ENCODE measurements at places on chromosomes 5 and 9. TPM values are rescaled to one million over a fixed set of nuclear protein-coding genes. Genes with fewer than 3 reads are reported as not detected.
A peak's percentile ranks its signal among the peaks of the same experiment; 100 is the strongest.

The GRM6 gene
- not detected for total RNA-seq

The BARX1 gene
- total RNA-seq: not detected

The OTULINL gene
- total RNA-seq: 1.0 TPM

The SLC6A18 gene
- not detected for total RNA-seq

The VCAN gene
- 175 TPM for total RNA-seq

The TBC1D2 gene
- 21.4 TPM for total RNA-seq

The SNX30 gene
- total RNA-seq: 22.5 TPM

The GARIN3 gene
- total RNA-seq: not detected

The HMMR gene
- total RNA-seq: 7.1 TPM

The PCA3 gene
- total RNA-seq: not detected

The ETF1 gene
- 149 TPM for total RNA-seq

DNA sequence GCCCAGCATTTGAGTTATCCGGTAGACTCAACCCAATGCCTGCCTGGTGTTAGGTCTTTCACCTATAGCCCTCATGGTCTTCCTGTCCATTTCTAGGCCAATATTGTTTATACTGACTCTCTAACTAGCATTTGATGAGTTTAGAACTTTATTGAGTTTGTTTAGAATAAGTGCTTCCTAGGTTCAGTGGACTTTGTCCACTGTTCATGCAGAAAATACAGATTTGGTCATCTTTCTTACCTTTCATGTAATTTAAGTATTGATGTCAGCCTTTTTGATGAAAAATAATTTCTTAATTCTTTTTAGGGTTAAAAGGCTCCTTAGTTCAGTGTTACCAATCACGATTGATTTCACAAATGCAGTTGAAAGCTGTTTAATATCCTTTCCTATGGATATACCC, 22.0 kb downstream of the CYSTM1 start:
- no peak for DNase-seq

- DNase-seq: no peak
Measured at GRCh38 chr5:169707686-169708085, 70.6 kb downstream of the DOCK2 start.

GRCh38 chr9:114854736-114855355, 49.0 kb upstream of the TNFSF15 start:
- no peak for DNase-seq

- no peak for DNase-seq
Measured at GRCh38 chr9:123062351-123063176, 29.1 kb downstream of the GPR21 start.

DNA sequence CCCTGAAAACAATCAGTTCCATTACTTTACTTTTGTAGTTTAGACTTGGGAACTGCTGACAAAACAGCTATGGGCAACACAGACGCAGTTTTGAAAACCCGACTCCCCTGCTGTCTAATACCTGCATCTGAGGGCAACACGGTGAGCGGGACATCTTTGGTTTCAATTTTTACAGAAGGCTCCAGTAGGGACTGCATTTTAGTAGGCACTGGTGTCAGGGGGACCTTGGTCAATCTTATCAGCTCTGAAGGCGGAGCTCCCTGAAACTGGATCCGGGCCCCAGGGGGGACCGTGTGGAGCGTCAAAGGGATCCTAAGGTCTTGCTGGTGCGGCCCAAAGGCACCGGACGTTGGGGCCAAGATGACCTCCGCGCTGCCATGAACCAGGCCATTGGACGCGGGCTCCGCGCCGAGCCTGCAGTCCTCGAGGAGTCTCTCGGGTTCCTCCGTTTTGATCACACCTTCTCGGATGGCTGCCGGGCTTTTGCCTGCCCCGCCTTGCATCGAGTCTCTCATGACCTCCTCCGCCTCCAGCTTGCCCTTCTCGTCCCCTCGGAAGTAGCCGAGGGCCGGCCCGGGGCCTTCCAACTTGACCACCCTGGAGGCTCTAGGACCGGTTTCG, 1.1 kb downstream of the SOX30 start:
- no peak for DNase-seq

GRCh38 chr5:168843277-168844015, 264.3 kb upstream of the PANK3 start:
- DNase-seq: no peak

GRCh38 chr9:91029650-91030361, 228.2 kb downstream of the SYK start:
- no peak for DNase-seq

- no peak for DNase-seq
Measured at GRCh38 chr5:178774866-178775539, 44.5 kb upstream of the ZNF354A start.

DNA sequence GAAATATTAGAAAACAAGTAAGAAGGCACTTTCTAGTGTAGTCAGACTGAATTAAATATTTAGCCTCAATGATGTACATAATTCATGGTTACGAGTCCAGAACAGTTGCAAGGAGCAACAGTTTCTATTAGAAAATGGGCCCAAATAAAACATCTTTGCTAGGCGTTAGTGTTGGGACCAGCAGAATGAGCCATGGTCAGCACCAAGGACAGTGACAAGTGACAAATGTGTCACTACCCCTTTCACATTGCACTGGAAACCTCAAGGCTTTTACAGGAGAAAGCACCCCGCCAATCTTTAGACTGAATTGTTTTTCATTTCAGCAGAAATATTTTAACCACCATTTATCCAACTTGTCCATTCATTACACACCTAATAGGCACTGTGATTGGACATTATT, 301.3 kb upstream of the ADCY2 start:
- no peak for DNase-seq

DNA sequence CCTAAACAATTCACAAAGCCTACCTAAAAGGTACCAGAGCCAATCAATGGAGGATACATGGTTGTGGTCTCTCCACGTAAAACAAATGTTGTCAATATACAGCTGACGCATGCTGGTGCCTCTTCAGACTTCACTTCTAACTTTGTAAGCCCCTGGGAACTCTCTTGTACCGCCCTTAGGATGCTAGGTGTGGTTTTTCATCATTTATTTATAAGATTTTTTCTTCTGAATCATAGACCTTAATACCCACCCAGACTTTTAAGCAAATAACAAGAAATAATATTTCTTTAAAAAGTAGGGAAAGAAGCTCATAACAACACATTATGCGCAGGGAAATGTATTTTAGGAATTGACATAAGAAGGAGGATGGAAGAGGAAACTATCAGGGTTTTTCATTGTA, 33.0 kb downstream of the SSBP2 start:
- DNase-seq: no peak

DNA sequence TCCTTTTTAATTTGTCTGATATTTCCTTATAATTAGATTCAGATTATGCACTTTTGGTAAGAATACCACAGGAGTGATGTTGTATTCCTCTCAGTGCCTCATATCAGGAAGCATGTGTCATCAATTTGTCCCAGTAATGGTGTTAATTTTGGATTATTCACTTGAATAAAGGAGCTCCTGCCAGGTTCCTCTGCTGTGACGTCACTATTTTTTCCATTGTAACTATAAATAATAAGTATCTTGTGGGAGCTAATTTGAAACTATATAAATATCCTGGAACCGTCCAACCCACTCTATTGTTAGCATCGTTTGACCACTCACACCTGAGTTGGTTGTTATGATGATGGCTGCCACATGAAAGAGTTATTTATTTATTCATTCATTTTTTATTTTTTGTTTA, 107.9 kb downstream of the INVS start:
- DNase-seq: no peak

GRCh38 chr9:98736226-98736625, 27.5 kb upstream of the GABBR2 start:
- no peak for DNase-seq

DNA sequence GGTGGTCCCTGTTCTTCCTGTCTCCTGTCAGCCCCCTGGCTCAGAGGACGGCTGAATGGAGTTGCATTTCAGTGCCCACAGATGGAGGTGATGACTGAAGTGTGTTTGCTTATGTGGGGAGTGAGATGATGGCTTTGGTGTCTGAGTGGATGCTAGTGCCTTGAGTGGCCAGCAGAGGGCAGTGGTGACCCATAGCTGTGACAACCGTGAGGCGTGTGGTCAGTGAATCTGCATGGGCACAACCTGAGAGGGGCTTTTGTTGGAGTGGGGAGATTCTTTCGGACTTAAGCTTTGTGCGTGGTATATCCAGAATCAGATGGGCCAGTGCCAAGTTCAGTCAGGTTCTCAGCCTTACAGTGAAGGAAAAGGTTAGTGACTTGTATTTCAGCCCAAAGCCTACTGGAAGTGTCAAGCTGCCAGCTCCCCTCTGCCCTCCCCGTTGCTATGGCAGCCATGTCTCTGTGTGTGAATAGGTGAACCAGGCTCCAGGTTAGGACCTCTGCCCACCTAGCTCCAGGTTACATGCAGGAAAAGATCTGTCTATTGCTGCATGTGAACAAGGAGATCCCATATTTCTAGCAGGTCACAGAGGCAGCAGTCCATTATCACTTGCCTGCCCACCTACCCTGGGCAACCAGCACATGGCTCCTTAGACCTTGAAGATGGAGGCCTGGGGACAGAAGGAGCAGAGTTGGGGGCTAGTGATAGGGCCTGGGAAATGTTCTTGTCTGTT, 14.7 kb upstream of the CXXC5 start:
- no peak for DNase-seq

DNA sequence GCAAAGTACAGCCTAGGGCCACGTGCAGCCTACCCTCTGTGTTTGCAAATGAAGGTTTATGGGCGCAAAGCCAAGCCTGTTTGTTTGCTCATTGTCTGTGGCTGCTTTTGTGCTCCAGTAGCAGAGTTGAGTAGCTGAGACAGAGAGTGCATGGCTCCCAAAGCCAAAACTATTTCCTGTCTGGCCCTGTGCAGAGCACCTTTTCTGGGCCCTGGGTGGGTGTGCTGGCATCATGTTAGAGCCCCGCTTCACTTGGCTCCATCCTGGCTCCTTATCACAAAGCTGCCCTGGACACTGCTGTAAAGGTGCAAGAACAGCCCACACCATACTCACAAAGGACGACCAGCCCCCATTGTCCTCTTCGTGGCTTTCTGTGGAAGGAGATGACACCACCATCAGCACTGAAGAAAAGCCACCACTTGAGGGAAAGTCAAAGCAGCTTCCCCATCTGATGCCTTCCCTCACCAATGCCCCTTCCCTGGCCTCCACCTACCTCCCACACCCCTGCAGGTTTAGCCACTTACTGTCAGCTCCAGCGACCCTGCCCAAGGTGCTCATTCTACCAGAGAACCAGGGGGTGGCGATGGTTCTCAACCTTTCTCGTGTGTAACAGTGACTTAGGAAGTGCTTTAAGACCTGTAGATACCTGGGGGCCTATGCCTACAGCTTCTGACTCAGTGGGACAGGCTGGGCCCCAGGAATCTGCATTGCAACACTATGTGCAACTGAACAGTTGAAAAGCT, 23.4 kb downstream of the LCP2 start:
- no peak for DNase-seq

- DNase-seq: no peak
Measured at GRCh38 chr9:734831-735511, 106.5 kb upstream of the DMRT1 start.

DNA sequence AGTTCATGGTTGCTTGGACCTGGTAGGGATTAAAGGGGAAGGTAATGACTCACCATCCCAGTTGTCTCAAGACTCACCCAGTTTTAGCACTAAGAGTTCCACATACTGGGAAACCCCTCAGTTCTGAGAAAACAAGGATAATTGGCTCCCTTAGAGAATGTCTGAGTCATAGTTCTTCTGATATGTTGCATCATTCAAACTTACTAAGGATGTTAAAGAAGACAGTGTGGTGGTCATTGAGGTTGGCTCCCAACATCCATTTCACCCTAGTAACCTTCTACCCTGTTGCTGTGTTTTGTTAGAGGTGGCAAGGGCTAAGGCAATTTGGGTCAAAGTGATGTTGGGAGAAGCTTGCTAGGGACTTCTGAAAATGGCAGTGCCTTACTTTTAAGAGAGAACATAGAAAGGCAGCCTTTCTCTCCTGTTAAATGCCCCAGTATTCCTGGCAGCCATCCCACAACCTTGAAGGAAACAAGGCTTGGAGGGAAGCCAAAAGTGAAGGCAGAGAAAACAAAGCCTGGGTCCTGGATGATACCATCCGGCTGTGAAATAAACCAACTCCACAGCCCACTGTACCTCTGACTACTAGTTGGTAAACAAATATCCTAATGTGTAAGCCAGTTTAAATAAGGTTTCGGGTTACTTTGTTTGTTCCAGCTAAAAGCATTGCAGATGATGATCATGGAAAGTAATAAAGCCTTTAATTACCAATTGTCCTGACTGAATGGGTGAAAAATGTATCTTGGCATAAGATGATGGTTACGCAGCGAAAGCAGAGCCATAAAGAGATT, 80.4 kb upstream of the ADAMTSL1 start:
- peak; percentile 99 for DNase-seq

DNA sequence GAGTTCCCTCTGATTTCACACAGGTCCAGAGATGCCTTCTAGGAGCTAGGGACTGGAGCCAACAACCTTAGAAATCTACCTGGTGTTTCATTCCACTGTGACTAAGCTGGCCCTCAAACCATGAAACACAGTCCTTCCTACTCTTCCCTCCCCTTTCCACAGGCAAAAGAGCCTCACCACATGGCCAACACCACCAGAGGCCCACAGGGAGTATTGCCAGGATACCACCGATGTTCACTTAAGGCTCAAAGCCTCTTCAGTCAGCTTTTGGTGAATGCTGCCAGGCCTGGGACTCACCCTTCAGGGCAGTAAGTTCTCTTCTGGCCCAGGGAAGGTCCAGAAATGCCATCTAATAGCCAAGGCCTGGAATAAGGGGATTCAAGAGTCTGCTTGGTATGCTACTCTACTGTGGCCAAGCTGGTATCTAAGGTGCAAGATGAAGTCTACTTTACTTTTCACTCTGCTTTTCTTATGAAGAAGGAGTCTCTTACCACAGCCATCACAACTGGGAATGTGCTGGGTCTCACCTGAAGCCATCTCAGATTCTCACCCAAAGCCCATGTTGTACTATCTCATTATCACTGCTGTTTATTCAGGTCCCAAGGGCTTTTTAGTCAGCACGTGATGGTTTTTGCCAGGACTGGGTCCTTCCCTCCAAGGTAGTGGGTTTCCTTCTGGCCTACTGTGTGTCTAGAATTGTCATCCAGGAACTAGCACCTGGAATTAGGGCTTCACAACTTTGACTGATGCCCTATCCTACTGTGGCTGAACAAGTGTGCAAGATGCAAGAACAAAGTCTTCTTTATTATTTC, 1018.4 kb downstream of the TAF11L14 start:
- DNase-seq: no peak

- no peak for DNase-seq
Measured at GRCh38 chr5:151002681-151003502, 17.5 kb upstream of the GPX3 start.

DNA sequence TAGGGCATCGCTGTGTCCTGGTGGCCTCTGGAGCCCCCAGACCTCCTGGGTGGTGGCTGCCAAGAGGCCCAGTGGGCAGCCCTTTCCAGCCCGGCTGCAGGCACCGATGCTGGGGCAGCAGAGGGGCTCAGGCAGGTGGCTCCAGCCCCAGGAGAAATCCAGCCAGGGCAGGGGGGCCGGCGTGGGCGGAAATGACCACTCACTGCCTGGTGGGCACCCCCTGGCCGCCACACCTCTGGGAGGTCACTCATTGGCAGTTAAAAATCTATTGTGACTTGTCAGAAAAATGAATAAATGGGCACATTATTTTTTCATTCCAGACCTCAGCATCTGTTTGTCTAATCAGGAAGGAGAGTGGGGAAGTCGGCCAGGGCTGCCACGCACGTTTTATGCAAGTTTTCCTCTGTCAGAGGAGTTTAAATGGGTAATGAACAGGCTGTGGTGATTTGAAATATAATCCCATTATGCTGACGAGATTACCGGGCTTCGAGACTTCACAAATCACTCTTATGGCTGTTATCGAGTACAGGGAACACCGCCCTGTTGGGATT, 171.9 kb downstream of the GAPVD1 start:
- no peak for DNase-seq

Measured in kidney epithelial cell (primary cell).